ENCODE measurements at places on chromosomes 4 and X.
A peak's percentile ranks its signal among the peaks of the same experiment; 100 is the strongest.

- no peak for DNase-seq
These were observed 167.5 kb upstream of the RASGEF1B start for GRCh38 chr4:81639248-81639647.

GRCh38 chr4:32985256-32985655 lies 2265.1 kb downstream of the PCDH7 start:
- DNase-seq = peak; percentile 15

DNA sequence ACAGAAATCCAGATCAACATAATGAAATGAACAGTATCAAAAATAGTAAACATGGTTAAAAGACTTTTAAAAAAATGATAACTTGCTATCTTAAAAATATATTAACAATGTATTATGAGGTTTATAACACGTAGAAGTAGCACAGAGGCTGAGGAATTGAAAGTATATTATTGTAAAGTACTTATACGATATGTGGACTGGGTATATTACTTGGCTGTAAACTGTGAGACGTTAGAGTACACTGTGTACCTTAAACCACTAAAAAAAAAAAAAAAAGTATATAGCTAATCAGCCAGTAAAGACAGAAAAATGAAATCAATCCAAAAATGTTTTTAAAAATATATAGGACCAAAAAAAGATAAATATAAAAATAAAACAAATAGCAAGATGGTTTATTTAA lies 120.6 kb downstream of the TET2 start:
- DNase-seq = no peak

- no peak for DNase-seq
These were observed 42.0 kb upstream of the SCRG1 start for GRCh38 chr4:173440888-173441287.

DNA sequence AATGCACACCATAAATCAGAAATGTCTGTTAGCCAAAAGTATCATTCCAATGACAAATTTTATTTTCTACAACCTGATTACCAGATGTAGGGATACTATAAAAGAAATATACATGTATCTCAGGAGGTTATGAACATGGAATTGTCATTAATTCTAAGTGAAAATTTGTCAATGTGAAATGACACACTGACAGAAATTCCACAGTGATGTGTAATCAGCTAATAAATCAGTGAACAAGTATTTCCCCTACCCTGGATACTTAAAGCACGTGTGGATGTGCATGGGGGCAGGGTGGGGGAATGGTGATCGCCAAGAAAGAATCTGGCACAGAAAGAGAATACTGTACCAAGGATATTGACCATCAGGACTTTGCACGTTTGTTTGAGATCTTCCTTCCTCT lies 123.6 kb downstream of the SH3RF1 start:
- no peak for DNase-seq

DNA sequence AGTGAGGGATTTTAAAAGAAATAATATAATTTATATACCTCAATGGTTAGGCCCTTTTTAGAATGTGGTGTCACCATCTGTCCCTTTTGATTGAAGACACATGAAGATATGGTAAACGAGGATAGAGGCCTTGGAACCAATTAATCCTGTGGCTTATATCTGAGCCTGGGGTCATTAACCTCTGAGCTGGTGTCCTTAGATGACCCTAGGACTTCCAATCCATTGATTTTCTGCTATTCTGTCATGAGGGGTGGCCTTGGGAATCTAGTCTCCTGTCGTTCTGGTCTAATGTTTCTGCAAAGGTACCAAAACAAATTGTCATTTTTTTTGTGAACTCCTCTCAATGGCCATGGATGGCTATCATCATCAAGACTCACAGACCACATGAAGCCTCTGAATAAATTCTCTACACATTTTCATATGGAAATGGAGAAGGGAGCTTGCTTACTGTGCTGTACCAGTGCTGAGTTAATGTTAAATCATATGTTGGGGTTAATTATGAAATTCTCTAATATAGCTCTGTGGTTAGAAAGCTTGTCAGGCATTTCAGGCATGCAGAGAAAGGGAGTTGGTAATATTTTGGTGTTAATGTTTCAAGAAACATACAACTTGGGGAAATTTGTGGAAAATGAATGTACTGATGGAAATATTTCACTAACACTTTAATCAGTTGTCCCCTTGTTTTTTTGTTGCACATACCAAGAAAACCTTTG lies 204.2 kb upstream of the IL15 start:
- DNase-seq = no peak

GRCh38 chr4:172009446-172010230 lies 196.4 kb downstream of the GALNTL6 start:
- no peak for DNase-seq

DNA sequence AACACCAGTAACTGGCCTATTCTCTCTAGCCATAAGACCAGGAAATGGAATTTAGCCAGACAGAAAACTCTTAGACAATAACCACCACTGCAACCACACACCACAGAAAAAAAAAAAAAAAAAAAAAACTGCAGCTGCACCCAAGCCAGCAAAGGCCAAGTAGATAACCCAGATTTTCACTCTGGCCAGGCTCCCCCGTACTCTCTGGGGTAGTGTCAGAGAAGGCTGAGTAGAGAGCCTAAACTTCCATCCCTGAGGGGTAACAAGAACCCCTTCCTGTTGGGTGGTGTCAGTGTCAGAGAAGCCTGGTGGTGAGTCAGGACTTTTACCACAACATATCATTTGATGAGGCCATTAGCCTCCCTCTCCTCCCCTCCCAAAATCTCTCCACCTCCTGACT lies 5.6 kb upstream of the DLG3 start:
- no peak for DNase-seq

DNA sequence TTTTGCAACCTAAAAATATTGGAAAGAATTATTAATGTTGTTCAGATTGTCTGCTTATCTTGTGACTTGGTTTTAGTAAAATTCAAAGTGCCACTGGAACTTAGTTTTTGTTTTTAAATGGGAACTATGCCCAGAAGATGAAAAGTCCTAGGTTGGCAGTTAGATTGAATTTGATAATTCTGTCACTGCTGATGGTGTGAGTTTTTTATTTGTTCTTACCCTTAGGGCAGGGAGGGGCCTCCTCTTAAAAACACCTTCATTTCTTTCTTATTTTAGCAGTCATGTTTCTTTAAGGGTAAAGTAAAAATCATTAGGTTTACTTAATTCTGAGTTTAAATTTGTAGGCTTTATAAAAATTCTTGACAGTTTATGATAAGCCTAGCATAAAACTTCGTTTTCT lies 80.6 kb downstream of the AFF1 start:
- DNase-seq = no peak

DNA sequence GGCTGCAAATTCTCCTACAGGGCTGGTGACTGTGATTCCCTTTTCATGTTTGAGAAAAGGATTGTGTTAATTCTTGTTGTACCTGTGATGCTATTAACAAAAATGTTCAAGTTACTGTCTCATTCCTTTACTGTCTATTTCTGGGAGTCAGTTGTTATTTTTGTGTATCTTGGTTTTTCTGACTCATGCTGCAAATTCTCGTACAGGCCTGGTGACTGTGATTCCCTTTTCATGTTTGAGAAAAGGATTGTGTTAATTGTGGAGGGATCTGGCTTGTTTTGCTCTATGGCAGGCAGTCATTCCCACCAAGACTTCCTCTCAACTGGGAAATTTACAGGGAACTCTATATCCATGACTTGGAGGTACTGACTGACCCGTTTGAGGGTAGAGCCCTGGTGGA lies 693.4 kb upstream of the INTU start:
- DNase-seq = no peak

GRCh38 chr4:122912810-122913575 lies 9.4 kb downstream of the NUDT6 start:
- no peak for DNase-seq

DNA sequence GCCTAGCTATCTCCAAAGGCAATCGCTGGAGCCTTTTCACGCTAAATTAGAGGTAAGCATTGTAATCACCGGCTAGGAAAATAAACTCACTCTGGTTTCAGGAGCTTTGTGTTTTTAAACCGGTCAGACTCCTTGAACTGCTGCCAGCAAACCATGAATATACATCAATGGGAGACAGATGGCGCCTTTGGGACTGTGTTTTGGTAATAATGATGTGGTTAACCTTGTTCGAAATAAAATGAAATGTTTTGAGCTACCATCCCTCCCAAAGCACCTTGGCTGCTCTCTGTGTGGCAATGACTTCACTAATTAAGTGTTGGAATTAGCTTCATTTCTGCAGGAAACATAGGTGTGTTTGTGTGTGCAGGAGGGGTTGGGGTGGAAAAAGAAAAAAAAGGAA lies 65.3 kb downstream of the CLNK start:
- DNase-seq = peak; percentile 65

DNA sequence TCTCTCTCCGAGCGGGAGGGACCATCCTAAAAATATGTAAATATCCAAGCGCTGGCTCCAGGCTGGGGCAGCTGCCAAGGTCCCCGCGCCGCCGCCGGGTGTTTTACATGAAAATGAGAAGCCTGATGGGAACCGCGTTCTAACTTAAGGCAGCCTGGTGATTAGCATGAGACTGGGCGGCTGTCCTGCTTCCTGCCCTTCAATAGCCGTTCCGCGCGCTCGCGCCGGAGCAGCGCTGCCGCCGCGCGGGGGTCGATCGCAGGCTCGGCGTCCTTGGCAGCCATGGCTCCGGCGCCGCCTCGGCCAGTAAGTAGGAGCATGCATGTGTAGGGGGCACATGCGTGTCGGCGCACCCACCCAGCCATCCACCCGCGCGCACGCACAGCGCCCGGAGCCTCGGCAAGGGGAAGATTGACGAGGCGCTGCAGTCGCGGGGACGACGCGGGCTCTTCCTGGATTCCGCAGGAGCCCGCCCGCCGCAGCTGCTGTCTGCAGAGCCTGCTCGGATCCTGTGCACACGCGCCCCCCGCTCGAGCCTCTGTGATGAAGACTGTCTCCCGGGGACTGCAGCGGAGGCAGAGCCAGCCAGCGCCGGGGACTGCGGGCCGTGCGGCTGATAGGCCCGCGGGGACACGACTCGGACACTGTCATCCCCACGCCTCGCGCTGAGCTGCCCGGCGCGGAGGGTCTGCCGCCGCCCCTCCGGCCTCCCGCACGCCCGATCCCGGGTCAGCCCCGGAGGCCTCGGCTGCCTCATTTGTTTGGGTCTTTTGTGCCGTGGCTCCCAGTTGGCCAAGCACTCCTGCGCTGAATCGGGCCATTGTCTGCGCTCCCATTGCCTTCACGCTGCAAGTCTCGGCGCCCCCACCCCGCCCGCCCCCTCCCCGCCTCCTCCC lies 734 bp downstream of the STOX2 start:
- DNase-seq = no peak

DNA sequence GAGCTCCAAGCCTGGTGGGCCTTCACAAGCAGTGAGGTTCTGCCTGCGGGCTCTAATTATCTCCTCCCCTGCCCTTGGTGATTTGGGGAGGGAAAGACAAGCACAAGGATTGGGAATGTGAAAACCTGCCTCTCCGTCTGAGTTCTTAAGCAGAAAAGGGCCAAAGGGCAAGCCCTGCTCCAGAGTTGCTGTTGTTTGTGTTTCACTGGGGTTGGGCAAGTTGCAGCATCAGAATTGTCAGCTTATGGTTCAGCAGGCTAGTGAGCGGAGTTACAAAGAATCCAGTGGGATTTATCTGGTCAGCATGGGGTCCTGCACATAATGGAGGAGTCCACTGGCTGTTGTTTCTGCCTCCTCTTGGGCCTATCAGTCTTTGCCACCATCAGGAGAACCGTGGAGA lies 60.5 kb downstream of the NHS start:
- no peak for DNase-seq

DNA sequence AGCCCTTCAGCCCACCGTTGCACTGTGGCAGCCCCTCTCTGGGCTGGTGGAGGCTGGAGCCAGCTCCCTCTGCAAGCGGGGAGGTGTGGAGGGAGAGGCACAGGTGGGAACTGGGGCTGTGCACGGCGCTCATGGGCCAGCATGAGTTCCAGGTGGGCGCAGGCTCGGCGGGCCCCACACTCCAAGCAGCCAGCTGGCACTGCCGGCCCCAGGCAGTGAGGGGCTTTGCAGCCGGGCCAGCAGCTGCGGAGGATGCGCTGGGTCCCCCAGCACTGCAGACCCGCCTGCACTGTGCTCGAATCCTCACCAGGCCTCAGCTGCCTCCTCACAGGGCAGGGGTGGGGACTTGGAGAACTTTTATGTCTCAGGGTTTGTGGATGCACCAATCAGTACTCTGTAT lies 1354.8 kb upstream of the IGFBP7 start:
- no peak for DNase-seq

DNA sequence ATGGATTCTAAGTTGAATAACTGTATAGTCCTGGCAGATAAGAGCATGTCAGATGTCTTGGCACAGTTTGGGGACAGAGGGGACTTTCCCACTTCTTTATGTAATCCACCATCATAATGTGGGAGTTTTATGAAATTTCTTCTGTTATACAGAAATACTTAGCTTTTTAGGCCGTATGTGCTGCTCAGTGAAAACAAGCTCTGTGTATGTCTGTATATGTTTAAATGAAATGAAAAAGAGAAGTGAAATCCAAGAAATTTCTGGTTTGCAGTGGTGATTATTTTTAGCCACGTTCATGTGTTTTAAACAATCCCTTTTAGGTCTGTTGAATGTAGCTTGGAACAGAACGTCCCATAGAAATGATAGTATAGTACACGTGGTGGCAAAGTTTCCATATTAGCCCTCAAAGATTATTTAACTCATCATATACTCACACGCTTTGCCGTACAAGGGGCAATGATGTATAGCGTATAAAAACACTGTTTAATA lies 41.0 kb downstream of the GAB1 start:
- DNase-seq = no peak

GRCh38 chr4:159197885-159198269 lies 95.0 kb downstream of the RAPGEF2 start:
- no peak for DNase-seq

DNA sequence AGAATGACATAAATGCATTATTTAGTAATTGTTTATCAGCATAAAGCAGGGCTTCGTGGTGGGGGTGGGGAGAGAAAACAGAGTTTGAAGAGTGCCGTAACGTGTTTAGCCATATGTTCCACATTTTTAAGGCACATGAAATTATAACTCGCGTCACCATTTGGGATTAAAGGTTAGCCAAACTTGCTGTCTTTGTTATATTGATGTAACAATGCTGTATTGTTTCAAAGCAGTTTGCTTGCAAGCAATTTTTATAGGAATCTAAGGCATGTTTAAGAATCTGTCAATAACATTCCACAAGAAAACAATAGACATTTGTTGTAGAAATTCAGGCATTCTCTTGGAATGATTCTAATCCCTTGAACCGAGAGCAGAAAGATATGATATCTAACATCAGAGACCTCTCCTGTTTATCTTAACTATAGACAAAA lies 78.3 kb downstream of the CLDN22 start:
- DNase-seq = no peak

DNA sequence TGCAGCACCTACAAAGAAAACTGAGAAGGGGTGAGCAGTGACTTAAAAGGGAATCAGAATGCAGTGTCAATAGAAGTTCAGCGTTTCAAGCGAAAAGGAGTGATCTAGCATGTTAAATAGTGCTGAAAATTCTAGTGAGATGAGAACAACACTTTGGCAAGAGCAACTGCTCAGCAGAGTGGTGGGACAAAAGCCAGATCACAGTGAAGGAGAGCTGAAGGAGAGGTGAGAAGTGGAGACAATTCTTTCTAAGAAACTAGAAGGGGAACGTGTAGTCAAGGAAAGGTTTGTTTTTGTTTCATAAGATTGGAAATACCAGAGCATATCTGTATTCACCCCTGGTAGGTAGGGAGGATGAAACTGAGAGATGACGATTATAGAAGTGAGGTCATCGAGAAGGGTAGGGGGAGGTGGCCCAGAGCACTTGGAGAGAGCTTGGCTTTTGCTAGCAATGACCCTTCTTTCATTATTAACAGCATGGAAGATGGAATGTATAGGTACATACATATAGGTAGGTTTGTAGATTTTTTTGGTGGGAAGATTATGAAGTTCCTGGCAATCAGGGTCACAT lies 33.7 kb downstream of the SRPX2 start:
- DNase-seq = no peak
